ENCODE measurements at places on chromosomes 2 and 18. TPM values are rescaled to one million over a fixed set of nuclear protein-coding genes. Genes with fewer than 3 reads are reported as not detected.

DNA sequence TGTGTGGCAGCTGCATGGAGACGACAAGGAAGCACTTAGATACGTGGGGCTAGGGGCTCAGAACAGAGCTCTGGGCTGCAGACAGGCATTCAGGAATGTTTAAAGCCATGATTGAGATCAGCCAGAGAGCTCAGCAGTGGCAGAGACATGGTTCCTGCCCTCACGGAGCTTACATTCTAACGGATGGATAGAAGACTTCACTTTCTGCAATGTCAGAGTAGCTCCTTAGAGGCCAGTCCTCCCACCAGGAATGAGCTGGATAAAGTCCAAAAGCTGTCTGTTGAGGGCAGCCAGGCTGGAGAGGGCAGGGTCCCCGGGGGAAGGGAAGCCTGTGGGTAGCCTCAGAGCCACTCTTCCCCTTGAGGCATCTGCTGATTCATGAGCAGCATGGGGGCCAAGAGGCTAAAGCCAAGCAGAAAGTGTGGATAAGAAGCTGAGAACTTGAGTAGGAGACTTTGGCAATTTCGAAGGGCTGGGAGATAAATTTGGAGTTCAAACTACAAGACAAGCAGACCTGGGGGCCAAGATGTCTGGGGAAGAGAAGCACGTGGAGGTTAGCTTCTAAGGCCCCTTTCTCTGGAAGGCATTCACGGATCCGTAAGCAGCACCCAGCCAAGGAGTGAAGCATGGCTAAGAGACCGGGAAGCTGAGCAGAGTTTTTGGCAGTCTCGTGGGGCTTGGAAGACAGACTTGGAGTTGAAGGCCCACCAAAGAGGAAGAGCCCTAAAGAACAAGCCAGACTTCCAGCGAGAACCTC is 9.7 kb upstream of the CIB4 start:
- DNase-seq = peak; percentile 30

GRCh38 chr2:217929272-217929671 is 73.5 kb downstream of the TNS1 start:
- no peak for DNase-seq

GRCh38 chr18:47926101-47926850 is 4.2 kb downstream of the SMAD2 start:
- DNase-seq = no peak

PSTPIP2 gene
- 6.6 TPM for polyA plus RNA-seq

WNT10A gene
- 0.07 TPM for polyA plus RNA-seq

NEU2 gene
- not detected for polyA plus RNA-seq

Measured in adrenal gland (tissue), 19 donors.